Fibroblast of skin of left quadriceps (primary cell): ENCODE measurements at places on chromosomes 5 and 9.

DNA sequence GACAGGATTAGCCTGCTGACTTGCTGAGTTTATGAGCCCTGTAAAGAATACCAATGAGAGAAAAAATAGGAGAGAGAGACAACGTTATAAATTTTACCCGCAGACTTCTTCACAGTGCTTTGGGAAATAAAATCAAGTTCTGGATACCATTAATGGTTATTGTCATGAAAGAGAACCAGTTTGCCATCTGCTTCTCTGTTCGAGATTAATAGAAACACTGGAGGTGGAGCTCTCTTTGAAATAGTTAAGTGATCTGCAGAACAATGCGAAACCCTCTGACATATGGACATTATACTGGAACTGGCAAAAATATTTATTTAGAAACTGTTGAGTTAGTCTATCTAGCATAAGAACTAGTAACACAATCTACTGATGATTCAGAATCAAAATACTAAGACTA is 500.7 kb downstream of the CDH12 start:
- DNase-seq, result no peak

DNA sequence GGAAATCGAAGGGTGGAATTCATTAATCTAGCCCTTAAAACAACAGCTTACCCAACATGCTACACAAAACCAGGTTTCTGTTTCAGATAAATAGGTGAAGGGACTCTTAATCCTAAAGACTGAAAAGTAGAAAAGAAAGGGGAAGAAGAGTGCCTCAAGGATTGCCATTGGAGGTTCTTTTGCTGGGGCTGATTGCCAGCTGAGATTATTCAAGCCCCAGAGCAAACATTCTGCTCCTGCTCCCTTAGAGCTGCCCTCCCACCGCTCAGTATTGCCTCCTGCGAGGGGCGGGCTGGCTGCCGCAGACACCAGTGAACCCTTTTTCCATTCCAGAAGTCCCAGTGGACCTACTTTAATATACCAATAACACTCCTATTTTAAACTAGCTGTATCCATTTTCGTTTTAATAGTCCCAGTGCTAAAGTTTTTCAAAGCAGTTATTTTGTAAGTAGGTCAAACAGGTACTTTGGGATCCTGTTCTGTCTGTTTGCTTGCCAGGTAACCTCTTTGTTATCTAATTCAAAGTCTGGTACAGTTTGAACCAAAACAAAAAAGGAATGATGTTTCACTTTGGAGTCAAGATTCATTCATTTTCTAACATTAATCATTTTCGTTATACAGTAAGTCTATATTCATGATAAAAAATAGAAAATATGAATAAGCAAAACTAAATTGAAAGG is 38.6 kb downstream of the HMGCS1 start:
- DNase-seq, result no peak

GRCh38 chr9:107547303-107547702 is 57.7 kb upstream of the KLF4 start:
- DNase-seq, result no peak

DNA sequence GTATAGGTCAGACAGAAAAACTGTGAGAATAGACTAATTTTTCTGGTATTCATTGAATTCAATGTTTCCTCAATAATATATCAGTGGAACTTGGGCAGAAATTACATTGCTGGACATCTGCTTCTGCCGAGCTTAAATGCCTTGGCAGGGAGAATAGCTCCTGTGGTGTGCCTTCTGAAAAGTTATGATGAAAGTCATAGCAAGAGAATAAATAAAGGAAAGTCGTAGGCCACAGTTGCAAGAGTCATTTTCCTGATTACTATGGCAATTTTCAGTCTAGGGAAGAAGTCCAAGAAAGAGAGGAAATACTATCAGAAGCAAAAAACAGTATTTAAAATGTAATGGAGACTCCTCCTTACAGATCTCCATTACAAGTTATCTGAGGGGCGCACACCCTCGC is 1596.1 kb upstream of the WWC1 start:
- DNase-seq, result no peak

- DNase-seq, result no peak
Measured at GRCh38 chr9:116494815-116495634, 192.1 kb upstream of the TRIM32 start.

DNA sequence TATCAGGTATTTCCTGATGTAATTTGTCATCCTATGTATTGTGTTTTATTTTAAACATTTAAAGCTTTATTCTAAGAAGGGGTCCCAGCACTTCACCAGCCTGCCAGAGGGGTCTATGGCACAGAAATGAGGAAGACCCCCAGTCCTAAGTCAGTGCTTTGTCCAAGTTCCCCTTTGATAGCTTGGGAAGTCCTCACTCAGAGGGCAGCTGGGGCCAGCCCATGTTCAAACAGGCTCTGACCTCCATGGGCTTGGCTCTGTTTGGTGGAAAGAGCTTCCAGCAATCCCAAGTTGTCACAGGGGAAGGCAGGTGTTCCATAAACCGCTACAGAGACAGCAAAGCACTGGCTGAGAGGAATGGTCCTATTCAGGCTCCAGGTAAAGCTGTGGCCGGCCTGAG is 26.6 kb upstream of the AKNA start:
- DNase-seq, result no peak
